Thyroid gland (tissue), 4 donors: ENCODE measurements at places on chromosomes 16 and 17. TPM values are rescaled to one million over a fixed set of nuclear protein-coding genes. Genes with fewer than 3 reads are reported as not detected.

Gene OTOP3
- not detected for total RNA-seq

Gene KRT28
- not detected for total RNA-seq

Gene SLC22A31
- not detected for total RNA-seq

Gene SLC13A5
- not detected for total RNA-seq

Gene VAT1L
- total RNA-seq, result 1.9 TPM

Gene ABCC11
- not detected for total RNA-seq

Gene CLEC19A
- total RNA-seq, result not detected

Gene KRTAP9-2
- not detected for total RNA-seq

Gene KRTAP2-1
- not detected for total RNA-seq

Gene SOX15
- not detected for total RNA-seq

Gene EME1
- total RNA-seq, result not detected

Gene KRT16
- total RNA-seq, result 1.3 TPM

Gene PRPF8
- total RNA-seq, result 250 TPM

Gene SLFN14
- not detected for total RNA-seq

Gene TBC1D3C
- not detected for total RNA-seq

Gene TNFRSF17
- total RNA-seq, result 0.67 TPM

Gene NTHL1
- total RNA-seq, result 24.6 TPM

Gene TMEM235
- total RNA-seq, result not detected

Gene TBX2
- 8.6 TPM for total RNA-seq

Gene SDK2
- 7.0 TPM for total RNA-seq

Gene SULT1A3
- total RNA-seq, result 8.9 TPM

Gene SARM1
- 16.4 TPM for total RNA-seq

Gene KRT222
- total RNA-seq, result 5.7 TPM

Gene PRSS22
- total RNA-seq, result 7.7 TPM

Gene ZNF597
- total RNA-seq, result 5.5 TPM

Gene LDHD
- total RNA-seq, result 32.1 TPM

Gene C16orf54
- total RNA-seq, result 0.33 TPM

Gene HEATR9
- total RNA-seq, result not detected

Gene TRPV3
- 1.0 TPM for total RNA-seq

Gene UBALD1
- 11.4 TPM for total RNA-seq

Gene PRSS36
- total RNA-seq, result 6.6 TPM

Gene LITAFD
- not detected for total RNA-seq

Gene KRT33B
- total RNA-seq, result not detected

Gene PYCARD
- total RNA-seq, result 8.0 TPM

Gene TP53TG3B
- not detected for total RNA-seq

Gene UBALD2
- 54.2 TPM for total RNA-seq

Gene AANAT
- total RNA-seq, result not detected

Gene SMIM5
- total RNA-seq, result 11.7 TPM

Gene RAMP2
- 18.6 TPM for total RNA-seq

Gene SHBG
- not detected for total RNA-seq

Gene ABCA5
- total RNA-seq, result 63.0 TPM

Gene CARD14
- 0.34 TPM for total RNA-seq

Gene MT3
- not detected for total RNA-seq

Gene SSTR5
- not detected for total RNA-seq

Gene DHRS13
- 13.2 TPM for total RNA-seq

Gene ACSM5
- total RNA-seq, result 7.1 TPM

Gene TBX21
- total RNA-seq, result 0.40 TPM
